T-cell (primary cell): ENCODE measurements at places on chromosomes 6 and 20.

GRCh38 chr6:16086965-16087364, 41.9 kb upstream of the MYLIP start:
- no peak for DNase-seq

DNA sequence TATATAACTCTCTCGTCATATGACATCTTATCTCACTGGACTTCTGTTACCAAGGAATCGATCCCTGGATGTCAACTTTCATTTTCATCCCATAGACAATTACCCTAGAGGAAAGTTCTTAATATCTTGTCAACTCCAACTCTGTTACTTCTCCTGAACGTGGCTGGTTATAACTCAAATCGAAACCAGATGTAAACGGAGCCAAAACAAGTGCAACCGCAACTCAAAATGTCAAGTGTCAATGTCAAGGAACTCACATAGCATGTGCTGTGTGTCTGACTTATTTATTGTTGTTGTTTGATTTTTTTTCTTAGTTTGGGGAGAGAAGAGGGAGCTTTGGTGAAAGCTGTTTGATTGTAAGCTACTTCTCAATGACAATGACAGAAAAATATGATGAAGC, 108.6 kb downstream of the VIP start:
- no peak for DNase-seq

- no peak for DNase-seq
These were observed 13.9 kb downstream of the RAMACL start for GRCh38 chr6:166572370-166573261.

DNA sequence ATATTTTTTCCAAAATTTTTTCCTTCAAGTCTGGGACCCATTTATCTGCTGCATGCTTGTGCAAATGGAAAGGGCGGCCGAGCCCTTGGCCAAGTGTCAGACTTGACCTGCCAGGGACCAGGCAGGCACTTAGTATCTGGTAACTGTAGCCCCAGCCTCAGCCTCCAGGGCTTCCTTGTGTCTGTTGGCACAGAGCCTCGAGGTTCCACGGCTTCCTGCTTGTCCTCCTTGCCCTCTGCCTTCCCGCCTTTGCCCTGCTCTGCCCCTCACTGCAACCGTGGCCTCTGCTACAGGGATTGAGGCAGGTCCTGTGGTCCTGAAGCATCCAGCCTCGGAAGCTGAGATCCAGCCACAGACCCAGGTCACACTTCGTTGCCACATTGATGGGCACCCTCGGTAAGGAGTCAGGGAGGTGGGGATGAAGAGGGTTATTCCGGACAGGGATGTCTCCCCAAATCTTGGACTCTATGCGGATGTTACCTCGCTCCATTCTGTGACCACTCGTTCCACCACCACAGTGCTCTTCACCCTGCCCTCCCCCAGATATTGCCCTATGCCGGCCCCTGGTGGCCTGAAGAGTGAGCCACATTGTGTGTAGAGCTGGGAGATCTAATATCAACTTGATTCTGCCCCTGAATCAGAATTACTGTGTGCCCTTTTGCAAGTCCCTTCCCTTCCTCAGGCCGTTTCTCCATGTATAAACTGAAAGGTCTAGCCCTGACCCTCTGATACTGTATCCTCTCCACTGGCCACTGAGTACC, 41.5 kb upstream of the SRF start:
- no peak for DNase-seq

DNA sequence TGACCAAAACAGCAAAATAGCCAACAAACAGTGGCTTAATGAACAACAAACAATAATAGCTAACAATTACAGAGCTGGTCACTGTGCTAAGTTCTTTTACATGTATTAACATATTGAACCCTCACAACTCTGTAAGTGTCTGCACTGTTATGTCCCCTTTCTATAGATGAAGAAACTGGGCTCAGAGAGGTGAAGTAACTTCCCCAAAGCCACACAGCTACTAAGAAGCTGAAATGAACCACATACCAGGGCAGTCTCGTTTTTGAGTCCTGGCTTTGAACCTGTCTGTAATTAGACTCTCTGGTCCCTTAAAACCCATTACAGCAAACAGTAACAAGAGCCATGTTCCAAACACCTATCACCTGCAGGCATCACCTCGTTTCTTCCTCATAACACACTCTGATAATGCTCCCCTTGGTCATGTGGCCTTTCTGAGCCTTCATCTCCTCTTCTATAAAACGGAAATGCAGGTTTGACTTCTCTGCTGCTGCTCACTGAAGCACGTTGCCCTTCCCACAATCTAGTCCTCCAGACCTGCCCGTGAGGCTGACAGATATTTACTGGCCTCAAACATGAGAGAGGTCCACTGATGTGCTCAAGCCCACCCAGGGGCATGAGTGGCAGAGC, 23.3 kb downstream of the KCNK15 start:
- DNase-seq, result no peak

GRCh38 chr6:131101911-131102680, 33.2 kb upstream of the AKAP7 start:
- no peak for DNase-seq

DNA sequence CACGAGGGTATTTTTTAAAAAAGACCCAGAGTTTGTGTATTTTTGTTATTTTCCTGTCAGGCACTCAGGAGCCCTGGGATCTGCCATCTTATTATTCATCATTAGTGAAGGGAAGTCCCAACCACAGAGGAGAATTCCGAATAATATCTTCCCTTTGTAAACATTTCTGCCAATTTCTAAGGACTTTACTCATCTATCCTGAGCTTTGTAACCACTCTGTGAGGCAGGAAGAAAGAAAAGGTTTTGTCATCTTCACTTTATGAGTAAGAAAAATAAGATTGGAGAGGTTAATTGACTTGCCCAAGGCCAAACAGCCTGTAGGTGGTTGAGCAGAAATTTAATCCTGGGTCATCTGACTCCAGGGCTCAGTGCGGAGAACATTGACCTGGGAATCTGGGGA, 23.0 kb upstream of the IYD start:
- no peak for DNase-seq

DNA sequence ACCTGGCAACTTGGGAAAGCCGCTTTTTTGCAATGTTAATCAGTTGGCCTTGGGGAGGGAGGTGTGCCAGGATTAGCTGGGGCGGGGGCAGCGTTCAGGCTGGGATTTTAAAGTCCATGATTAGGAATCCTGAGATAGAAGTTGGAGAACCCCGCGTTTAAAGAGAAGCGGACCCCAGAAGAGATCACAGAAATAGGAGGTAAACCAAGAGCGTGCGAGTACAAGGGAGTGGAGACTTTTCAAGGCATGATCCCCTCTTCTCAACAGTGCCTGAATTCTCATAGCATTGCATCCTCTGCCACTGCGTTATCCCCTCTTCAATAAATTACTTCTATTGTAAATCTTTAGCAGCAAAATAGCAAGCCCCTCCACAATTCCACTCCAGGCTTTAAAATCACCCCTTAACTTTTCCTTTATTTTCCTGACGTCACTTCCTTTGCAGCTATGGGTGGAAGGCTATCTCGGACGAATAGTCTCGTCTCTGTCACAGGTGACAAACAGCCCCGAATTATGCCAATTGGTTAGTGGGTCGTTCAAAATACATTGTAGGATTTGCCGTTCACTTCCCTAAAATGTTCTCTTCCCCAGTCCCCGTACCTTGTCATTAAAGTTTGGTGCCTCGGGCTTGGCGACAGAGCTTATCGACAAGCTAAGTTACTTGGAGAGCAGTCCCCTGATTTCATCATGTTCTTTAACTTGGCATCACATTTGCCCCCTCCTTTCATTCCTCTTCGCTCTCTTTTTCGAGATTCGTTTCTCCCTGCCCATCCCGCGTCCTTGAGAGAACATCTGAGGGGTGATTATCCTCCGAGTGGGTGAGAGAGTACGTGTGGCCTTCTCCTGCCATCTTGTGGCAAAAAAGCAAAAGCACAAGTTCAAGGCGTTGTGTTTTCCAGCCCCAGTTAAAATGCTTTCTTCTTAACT, 17.1 kb downstream of the OR2B2 start:
- DNase-seq, result peak; percentile 48

DNA sequence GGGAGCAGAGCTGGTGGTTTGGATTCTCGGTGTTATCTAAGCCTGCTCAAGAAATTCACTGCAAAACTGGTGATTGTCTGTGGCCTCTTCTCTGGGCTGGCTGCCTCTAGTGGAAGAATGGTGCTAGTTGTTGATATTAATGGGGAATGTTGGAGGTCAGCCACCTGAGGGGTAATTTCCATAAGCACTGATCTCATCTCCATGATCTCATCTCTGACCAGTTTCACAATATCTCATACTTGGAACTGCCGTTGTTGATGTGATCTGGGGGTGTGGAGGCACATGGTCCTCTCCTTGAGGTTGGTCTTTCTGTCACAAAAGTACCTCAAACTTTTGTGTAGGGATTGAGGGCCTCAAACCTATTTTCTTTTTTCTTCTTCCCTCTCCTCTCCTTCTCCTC, 102.6 kb downstream of the CD109 start:
- no peak for DNase-seq

- no peak for DNase-seq
These were observed 215.1 kb upstream of the QKI start for GRCh38 chr6:163199371-163199770.

GRCh38 chr20:36541768-36542488, 609 bp downstream of the MYL9 start:
- DNase-seq, result no peak

GRCh38 chr6:108766419-108766818, 81.8 kb upstream of the ARMC2 start:
- no peak for DNase-seq

- no peak for DNase-seq
These were observed 8.6 kb upstream of the CARMIL1 start for GRCh38 chr6:25270559-25270958.

GRCh38 chr6:106539936-106540335, 89.4 kb downstream of the RTN4IP1 start:
- no peak for DNase-seq

- no peak for DNase-seq
These were observed 88.3 kb downstream of the SLX4IP start for GRCh38 chr20:10523443-10523842.

DNA sequence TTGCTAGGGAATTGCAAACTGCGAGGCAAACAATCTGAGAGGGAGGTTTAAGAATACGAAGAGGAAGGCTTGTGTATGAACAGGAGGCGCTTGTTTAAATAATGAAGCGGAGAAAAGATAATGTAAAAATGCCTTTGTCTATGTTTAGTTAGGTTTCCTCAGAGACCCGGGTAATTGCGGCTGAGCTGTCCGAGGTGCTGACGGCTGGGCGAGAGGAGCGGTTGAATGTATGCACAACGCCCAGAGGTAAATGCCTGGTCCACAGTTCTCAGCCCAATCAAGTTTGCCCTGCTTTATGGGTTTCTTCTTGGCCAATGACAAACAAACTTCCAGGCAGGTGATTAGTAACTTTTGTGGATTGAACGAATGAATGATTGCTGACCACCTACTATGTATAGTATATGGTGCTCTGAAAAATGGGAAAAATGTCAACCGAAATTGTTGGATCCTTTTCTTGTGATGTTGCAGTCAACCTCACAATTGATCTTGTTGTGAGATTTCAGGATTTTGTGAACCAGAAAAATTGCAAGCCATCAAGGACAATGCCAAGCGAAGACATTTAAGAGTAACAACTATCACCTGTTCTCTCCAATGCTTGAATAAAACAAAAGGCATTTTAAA, 38.3 kb upstream of the SLC32A1 start:
- peak; percentile 14 for DNase-seq

- no peak for DNase-seq
These were observed 4.8 kb downstream of the HELZ2 start for GRCh38 chr20:63568986-63569949.

- no peak for DNase-seq
These were observed 126.3 kb downstream of the C6orf118 start for GRCh38 chr6:165183071-165183470.

DNA sequence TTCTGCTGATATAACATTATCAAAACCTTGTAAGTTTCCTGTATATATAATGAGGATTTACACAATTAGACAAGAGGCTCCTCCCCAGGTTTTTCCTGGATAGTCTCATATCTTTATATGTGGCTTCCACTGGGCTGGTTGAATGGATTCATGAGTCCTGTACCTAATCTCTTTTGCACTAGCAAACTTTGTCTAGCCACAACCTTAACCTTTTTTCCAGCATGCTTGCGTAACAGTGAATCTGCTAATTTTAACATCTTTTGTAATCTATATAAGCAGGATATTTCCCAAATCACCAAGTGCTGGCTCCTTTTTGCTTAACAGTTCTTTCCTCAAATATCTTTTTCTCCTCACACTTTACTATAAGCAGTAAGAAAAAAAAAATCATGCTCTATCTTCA, 153.6 kb downstream of the COL21A1 start:
- no peak for DNase-seq

- no peak for DNase-seq
These were observed 97.7 kb upstream of the VGLL2 start for GRCh38 chr6:117167520-117168271.

GRCh38 chr20:18176318-18176785, 38.7 kb downstream of the KAT14 start:
- DNase-seq, result no peak

DNA sequence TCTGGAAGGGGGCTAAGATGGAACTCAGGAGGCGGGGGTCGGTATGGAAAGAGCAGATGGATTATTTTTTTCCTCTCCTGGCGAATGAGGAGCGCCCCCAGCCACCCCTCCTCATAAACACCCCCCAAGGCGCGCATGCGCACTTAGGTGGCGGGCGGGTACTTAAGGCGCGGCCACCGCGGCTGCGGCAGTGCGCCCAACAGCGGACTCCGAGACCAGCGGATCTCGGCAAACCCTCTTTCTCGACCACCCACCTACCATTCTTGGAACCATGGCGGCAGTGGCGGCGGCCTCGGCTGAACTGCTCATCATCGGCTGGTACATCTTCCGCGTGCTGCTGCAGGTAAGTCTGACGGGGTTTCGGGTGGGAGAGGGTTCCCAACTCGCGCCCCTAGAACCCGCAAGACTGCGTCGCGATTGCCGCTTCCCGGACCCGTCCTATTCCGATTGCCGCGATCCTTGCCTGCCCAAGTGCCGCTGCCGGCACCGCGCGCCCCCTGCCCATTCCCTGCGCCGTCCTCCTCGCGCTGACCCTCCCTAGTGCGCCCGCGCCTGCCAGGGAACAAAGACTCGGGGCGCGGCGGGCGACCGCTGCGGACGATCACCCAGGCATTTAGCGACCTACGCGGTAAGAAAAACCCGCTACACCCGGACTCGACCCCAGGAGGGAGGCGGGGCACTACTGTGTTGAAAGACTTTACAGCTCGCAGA, at the start of gene NNAT:
NNAT (plus strand) TSS at position 190 of the 711 bp plus-strand sequence; CDS start at position 272, 82 bp downstream.
- DNase-seq, result no peak
